ENCODE measurements at places on chromosomes 7 and 10.

- DNase-seq, result no peak
These were observed 317.2 kb downstream of the GRID1 start for GRCh38 chr10:86049442-86049841.

GRCh38 chr7:102064361-102065025, 222.2 kb upstream of the SH2B2 start:
- no peak for DNase-seq

- no peak for DNase-seq
These were observed 79.0 kb downstream of the TFEC start for GRCh38 chr7:115951547-115951946.

DNA sequence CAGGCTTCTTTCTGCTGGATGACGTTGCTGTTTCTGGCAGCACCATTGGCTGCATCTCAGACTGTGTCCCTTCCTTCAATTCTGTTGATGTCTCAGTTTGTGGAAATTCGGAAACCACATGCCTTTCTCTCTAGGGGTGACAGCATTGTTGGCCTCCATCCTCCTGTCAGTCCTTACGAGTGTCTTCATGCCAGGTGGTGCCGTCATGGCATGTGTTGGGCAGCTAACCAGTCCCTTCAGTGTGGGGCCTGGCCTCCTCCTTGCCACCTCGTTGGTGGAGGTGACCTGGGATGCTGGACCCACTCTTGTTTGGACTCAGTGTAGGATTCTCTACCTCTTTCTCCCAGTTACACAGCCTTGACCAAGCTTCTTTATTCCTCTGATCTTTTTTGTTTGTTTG, 111.6 kb upstream of the INSYN2A start:
- DNase-seq, result no peak

DNA sequence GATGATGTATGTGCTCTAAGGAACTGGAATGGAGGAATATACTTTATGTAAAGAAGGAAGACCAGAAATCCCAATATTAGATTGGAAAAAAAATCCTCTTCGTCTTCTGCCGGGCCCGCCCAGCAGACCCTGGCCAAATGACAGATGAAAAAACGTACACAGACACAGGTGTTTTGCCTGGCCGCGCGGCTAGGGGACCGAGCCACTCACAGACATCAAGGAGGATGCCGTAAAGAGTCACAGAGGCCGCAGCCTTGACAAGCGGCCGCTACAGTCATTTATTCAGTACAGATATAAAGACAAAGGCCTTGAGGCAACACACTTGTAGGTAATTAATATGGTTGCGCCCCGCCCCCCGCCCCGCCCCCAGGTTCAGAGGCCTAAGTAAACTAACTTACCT, 594.1 kb downstream of the GRM8 start:
- no peak for DNase-seq
